ENCODE measurements at places on chromosomes 1 and 21.

GRCh38 chr1:94284476-94284875 is 47.1 kb upstream of the ARHGAP29 start:
- peaks cover 41% of the 10 kb centered on the region for H3K27me3 ChIP-seq
- H3K4me3 ChIP-seq: no peak overlapping the region
- H3K27ac ChIP-seq: no peak overlapping the region
- no peaks in the 10 kb centered on the region for H3K36me3 ChIP-seq
- peaks cover 4% of the 10 kb centered on the region for H3K4me1 ChIP-seq
- DNase-seq: no peak

DNA sequence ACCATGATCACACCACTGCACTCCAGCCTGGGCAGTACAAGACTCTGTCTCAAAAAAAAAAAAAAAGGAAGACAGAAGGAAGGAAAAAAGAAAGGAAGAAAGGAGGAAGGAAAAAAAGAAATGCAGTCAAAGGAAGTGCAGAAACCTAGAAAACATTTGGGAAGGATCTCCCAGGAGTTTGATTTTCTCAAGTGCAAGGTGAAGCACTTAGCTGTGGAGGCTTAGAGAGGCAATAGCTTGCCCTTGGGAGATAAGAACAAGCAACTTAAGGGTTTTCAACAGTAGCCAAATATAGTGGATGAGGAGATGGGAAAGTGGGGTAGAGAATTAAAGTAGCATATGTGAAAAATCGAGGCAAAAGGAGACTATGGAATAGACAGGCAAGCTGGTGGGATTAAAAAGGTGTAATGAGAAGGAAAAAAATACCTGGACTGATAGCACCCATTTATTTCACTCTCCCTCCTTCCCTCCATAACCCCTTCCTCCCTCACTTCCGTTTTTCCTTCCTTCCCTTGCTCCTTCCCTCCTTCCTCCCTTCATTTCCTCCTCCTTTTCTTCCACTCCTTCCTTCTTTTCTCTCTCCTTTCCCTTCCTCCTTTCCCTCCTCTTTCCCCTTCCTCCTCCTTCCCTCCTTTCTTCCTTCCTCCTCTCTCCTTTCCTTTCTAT is 6.8 kb upstream of the FAM89A start:
- no peak for DNase-seq
- H3K36me3 ChIP-seq: no peaks in the 10 kb centered on the region
- H3K4me3 ChIP-seq: no peak overlapping the region
- peaks cover 6% of the 10 kb centered on the region for H3K4me1 ChIP-seq
- H3K27ac ChIP-seq: no peak overlapping the region

DNA sequence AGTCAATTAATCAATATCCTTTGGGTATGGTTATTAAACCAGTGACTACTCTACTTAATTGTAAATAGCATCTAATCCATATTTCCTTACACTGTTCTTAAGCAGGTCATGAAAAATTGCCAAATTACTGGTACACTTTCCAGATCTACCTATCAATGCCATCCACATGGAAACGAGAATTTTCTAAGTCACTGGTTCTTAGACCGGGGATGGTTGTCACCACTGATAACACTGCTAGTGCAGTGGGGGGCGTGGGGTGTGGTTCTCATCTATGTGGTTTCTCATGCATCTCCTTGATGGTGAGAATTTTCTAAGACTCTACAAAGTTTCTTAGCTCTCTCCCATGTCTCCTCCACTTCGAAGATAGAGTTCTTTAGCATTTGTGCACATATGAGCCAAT is 63.7 kb upstream of the COG2 start:
- H3K27ac ChIP-seq: no peak overlapping the region
- H3K4me3 ChIP-seq: no peak overlapping the region
- no peaks in the 10 kb centered on the region for H3K36me3 ChIP-seq
- DNase-seq: no peak
- H3K4me1 ChIP-seq: no peaks in the 10 kb centered on the region

- no peak overlapping the region for H3K27ac ChIP-seq
- no peaks in the 10 kb centered on the region for H3K36me3 ChIP-seq
- no peaks in the 10 kb centered on the region for H3K4me1 ChIP-seq
- DNase-seq: no peak
- H3K27me3 ChIP-seq: no peaks in the 10 kb centered on the region
- H3K4me3 ChIP-seq: no peak overlapping the region
Measured at GRCh38 chr21:28018741-28019669, 973.7 kb downstream of the LTN1 start.

DNA sequence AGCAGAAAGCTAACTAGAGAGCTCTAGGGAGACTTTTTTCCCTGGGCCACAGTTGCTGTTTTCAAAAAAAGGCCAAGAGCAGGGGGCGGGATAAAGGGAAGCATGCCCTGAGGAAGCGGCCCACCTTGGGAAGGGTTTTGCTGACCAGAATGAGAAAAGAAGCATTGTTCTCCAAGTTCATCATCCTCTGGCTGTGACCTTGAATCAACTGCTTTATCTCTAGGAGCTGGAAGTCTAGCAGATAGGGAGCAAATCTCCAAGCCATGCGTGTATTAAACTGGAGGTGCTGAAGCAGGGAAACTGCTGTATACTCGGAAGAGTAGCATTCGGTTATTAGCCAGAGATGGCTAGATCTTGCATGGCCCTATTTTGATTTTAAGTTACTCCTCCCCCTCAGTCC is 64.8 kb downstream of the ATP2B4 start:
- DNase-seq: no peak
- H3K4me3 ChIP-seq: no peak overlapping the region
- peaks cover 43% of the 10 kb centered on the region for H3K4me1 ChIP-seq
- H3K27me3 ChIP-seq: no peaks in the 10 kb centered on the region
- H3K36me3 ChIP-seq: peaks cover 23% of the 10 kb centered on the region

DNA sequence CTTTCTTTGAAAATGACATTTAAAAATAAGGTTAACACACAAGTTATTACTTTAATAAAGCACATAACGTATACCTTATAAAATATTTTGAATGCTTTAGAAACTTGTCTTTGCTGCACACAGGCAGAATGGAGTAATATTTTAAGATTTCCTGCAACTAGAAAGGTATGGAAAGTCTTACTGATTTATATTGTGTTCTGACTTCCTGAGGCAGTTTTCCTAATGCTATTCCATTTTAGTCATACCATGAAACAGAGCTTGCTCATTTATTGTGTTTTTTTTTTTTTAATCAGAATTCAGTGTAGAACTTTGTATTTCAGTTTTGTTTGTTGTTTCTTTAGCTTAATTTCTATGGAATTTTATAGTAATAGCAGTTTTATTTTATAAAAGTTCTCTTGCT is 60.9 kb upstream of the S1PR1 start:
- H3K4me3 ChIP-seq: no peak overlapping the region
- H3K36me3 ChIP-seq: no peaks in the 10 kb centered on the region
- peak overlapping the region; percentile 100 for H3K27ac ChIP-seq
- no peaks in the 10 kb centered on the region for H3K27me3 ChIP-seq

GRCh38 chr1:24222008-24222605 is 35.0 kb upstream of the IFNLR1 start:
- DNase-seq: no peak
- peaks cover 42% of the 10 kb centered on the region for H3K27me3 ChIP-seq
- no peaks in the 10 kb centered on the region for H3K36me3 ChIP-seq

GRCh38 chr1:230232371-230232771 is 165.3 kb downstream of the GALNT2 start:
- peaks cover 20% of the 10 kb centered on the region for H3K4me1 ChIP-seq
- H3K27me3 ChIP-seq: no peaks in the 10 kb centered on the region
- H3K4me3 ChIP-seq: no peak overlapping the region
- no peak overlapping the region for H3K27ac ChIP-seq

DNA sequence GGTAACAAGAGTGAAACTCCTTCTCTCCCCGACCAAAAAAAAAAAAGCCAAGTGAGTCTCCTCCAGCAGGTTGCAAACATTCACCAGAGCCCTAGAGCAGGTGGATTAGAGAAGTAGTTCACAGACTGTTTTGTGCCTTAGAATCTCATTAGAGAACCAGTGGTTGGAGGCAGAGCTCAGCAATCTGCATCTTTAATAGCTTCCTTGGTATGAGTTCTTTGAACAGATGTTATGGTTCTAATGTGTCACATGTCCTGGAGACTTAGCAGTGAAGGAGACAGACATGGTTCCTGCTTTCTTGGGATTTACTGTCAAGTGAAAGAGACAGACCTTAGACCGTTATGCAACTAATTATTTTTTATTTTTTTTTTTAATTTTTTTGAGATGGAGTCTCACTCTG is 26.8 kb downstream of the SESN2 start:
- DNase-seq: no peak
- H3K27ac ChIP-seq: no peak overlapping the region

DNA sequence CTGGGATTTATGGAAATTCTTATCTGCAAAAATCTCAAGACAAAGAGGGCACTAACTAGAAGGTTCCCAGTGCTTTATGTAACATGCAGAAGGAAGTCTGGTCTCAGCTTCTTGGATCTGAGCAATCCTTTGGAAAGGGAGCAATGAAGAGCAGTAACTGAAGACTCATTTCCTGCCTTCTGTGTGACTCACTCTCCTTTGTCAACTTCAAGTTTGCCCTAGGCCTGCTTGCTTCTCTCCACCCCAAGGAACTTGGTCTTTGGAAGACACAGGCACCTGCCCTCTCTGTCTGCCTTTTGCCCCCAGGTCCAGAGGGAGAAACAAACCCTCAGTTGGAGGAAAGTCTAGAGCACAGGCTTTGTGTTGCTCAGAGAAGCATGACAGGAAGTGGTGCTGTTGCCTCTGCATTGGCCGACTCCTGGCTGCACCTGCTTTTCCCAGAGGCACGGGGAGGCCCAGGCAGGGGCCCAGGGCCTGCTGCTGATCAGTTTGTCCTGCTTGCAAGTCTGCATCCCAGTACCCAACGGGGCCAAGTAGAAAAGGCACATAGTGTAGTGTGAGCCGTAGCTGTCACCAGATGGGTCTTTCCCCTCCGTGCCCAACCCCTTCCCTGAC is 137.2 kb downstream of the DHRS3 start:
- peaks cover 65% of the 10 kb centered on the region for H3K4me1 ChIP-seq
- peak overlapping the region; percentile 86 for H3K27ac ChIP-seq
- no peak overlapping the region for H3K4me3 ChIP-seq
- H3K36me3 ChIP-seq: peaks cover 67% of the 10 kb centered on the region

GRCh38 chr1:104807590-104807989 is 1057.9 kb downstream of the AMY1C start:
- no peaks in the 10 kb centered on the region for H3K4me1 ChIP-seq
- DNase-seq: no peak
- no peak overlapping the region for H3K27ac ChIP-seq
- H3K27me3 ChIP-seq: no peaks in the 10 kb centered on the region
- no peaks in the 10 kb centered on the region for H3K36me3 ChIP-seq
- H3K4me3 ChIP-seq: no peak overlapping the region

DNA sequence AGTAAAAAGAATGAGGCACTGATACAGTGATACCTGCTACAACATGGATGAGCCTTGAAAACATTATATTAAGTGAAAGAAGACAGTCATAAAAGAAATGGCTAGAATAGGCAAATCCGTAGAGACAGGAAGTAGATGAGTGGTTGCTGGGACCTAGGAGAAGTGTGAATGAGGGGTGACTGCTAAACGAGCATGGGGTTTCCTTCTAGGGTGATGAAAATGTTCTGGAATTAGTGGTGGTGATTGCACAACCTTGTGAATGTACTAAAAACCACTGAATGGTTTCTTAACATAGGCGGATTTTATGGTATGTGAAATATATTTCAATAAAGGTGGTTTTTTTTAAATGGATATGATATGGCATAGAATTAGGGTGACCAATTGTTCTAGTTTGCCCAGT is 12.6 kb upstream of the SERINC2 start:
- DNase-seq: no peak
- H3K36me3 ChIP-seq: no peaks in the 10 kb centered on the region
- no peak overlapping the region for H3K4me3 ChIP-seq
- no peaks in the 10 kb centered on the region for H3K27me3 ChIP-seq
- no peak overlapping the region for H3K27ac ChIP-seq

DNA sequence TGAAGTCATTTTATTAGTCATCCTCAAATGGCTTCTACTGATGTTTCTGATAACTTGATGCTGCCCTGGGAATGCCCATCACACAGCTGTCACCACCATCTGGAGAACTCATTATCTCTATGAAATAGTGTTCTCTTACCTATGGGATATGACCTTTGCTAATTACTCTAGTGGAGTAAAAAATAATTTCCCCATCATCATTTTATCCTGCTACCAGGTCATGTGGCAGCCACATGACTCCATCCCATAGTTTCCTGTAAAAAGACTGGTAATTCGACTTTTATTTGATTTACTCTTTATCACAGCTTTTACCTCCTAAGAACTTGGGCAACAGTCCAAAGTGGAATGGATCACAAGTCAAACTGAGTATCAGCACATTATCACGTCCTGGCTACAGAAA is 76.1 kb upstream of the USP25 start:
- DNase-seq: no peak
- no peaks in the 10 kb centered on the region for H3K4me1 ChIP-seq

GRCh38 chr1:5296557-5297179 is 642.3 kb downstream of the AJAP1 start:
- peaks cover 4% of the 10 kb centered on the region for H3K27me3 ChIP-seq
- no peaks in the 10 kb centered on the region for H3K36me3 ChIP-seq
- H3K4me3 ChIP-seq: no peak overlapping the region

DNA sequence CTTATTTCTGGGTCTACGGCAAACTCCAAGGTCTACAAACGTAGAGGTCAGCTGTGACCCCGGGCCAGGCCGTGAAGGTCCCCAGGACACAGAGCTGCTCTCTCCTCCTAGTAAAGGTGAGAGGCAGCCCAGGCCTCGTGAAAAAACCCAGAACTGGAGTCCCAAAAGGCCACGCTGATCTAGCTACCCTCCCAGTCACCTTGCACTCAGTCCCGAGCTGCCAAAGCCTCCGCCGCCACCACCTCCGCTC is 125 bp downstream of the ATP5PF start:
- no peak for DNase-seq
- H3K27ac ChIP-seq: peak overlapping the region; percentile 100
- no peaks in the 10 kb centered on the region for H3K27me3 ChIP-seq
- peaks cover 62% of the 10 kb centered on the region for H3K4me1 ChIP-seq
- peaks cover 62% of the 10 kb centered on the region for H3K36me3 ChIP-seq
- peak overlapping the region; percentile 92 for H3K4me3 ChIP-seq

DNA sequence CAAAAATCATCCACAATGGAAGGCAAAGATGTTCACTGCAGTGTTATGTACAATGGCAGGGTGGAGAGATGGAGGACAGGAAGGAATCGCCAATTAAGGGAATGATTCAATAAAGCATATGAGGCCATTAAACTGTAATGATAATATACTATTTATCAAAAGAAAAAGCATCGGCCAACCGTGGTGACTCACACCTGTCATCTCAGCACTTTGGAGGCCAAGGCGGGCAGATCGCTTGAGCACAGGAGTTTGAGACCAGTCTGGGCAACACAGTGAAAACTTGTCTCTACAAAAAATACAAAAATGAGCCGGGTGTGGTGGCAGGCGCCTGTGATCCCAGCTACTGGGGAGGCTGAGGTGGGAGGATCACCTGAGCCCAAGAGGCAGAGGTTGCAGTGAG is 89.1 kb downstream of the SSBP3 start:
- H3K27me3 ChIP-seq: no peaks in the 10 kb centered on the region
- H3K27ac ChIP-seq: peak overlapping the region; percentile 3
- no peak overlapping the region for H3K4me3 ChIP-seq
- H3K4me1 ChIP-seq: peaks cover 53% of the 10 kb centered on the region
- H3K36me3 ChIP-seq: peaks cover 2% of the 10 kb centered on the region

DNA sequence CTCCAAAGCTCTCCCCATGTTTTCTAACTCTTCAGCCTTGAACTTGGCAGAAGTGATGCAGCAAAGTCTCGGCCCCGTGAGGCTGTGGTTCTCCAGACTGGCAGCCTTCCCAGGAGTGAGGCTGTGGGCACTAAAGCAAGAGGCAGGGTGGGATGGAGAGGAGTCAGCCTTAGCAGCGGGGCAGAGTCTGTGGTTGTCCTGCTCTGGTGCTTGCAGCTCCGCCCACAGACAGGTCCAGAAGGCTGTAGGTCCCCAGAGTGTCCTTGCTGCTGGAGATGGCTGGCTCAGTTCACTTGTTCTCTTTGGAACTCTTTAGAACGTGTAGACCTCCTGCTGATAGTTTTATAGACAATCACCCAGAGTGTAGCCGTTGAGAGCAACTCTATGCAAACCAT is 142.6 kb downstream of the AJAP1 start:
- peaks cover 22% of the 10 kb centered on the region for H3K27me3 ChIP-seq
- no peaks in the 10 kb centered on the region for H3K36me3 ChIP-seq
- H3K4me3 ChIP-seq: no peak overlapping the region
- H3K4me1 ChIP-seq: no peaks in the 10 kb centered on the region
